ENCODE measurements at places on chromosomes 7 and 10.

- no peak for DNase-seq
Observed at GRCh38 chr10:97852840-97853405, 3.3 kb downstream of the GOLGA7B start.

DNA sequence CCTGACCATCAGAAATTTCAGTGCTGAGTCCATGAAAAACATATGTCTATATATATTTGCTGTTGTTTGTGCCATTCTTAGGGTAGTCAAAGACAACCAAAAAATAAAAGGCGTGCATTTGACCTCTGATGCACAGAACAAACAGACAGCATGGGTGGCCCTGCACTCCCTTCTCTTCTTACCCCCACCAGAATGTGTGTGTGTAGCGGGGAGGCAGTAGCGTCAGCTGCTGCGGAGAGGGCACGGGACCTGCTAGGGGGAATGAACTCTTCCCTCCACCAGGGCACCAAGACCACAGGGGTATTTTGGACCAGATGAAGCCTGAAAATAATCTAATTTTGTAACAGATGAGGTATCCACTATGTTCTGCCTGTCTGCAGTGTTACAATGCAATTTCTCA lies 277.7 kb upstream of the ZNF32 start:
- DNase-seq: no peak

DNA sequence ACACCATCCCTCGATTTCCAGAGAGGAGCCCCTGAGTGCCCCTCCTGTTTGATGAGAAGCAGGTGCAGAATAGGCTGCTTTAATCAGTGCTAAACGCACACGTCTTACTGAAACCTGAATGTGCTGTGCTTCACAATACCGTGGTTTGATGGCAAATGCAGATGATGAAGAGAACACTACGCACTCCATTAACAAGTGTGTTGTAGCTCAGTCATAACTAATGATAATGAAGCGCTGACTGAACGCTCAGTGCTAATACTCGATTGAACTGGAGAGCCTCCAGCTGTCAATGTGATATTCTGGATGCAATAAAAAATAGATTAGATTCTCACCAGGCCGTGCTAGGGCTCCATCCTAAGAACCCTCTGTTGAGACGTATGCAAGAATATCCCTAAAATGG lies 279.7 kb upstream of the PLPP4 start:
- no peak for DNase-seq

DNA sequence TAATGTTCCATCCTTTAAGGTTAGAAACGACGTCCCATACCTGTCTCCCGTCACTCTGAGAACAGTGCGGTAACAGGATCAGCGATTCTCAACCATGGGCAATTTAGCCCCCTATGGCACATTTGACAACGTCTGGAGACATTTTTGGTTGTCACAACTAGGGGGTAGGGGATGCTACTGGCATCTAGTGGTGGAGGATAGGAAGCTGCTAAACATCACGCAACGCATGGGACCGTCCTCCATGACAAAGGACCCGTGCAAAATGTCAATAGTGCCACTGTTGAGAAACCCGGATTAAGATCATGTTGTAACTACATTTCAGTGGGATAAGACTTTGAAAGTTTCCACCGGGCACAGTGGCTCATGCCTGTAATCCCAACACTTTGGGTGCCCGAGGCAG lies 5.0 kb upstream of the PAXIP1 start:
- no peak for DNase-seq

DNA sequence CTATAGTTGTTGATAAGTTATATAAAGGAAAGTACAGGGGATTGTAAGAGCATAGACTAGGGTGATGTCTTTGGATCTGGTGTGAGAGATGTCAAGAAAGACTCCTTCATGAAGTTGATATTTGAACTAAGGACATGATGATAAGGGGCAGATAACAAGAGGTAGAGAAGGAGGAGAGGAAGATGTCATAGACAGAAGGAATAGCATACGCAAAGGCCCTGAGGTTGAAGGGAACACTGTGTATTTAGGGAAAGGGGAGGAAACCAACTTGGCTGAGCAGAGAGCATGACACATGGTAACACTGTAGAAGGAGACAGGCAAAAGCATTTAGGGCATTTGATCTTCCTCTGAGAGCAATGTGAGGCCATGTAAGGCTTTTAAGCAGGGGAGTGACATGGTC lies 170.8 kb downstream of the CHN2 start:
- DNase-seq: no peak

- DNase-seq: no peak
Observed at GRCh38 chr7:756231-756927, 29.3 kb upstream of the PRKAR1B start.

- DNase-seq: no peak
Observed at GRCh38 chr7:37289781-37290180, 158.9 kb downstream of the ELMO1 start.

DNA sequence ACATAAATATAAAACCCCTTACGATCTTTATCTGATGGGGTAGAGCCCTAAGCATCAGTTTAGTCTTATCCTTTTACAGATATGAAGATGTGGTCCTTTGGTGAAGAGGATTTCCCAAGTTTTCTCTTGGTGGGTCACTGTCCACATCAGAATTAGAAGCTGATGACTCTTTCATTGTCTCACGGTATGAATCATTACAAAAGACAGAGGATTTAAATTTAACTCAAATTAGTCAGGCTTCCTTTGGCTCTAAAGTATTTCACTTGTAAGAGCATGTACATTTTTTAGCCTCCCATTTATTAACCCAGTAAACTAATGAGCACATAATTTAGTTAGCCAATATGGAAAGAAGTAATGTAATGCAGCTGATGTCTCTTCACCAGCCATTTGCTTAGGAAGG lies 49.9 kb upstream of the TMEM26 start:
- no peak for DNase-seq
